Left kidney (tissue), 8 donors: ENCODE measurements at places on chromosomes 12 and 14. TPM values are rescaled to one million over a fixed set of nuclear protein-coding genes. Genes with fewer than 3 reads are reported as not detected.

GRCh38 chr14:29671034-29671433 is 256.6 kb downstream of the PRKD1 start:
- no peak for DNase-seq

- DNase-seq: no peak
Measured at GRCh38 chr12:50051101-50051806, 6.1 kb upstream of the ASIC1 start.

OVCH1 gene
- polyA plus RNA-seq: 0.78 TPM

GRCh38 chr12:98180603-98181002 is 334.8 kb upstream of the TMPO start:
- DNase-seq: no peak

B4GALNT1 gene
- 0.80 TPM for polyA plus RNA-seq

- DNase-seq: no peak
Measured at GRCh38 chr12:4213471-4213870, 60.1 kb upstream of the CCND2 start.
